CD4-positive, CD25-positive, alpha-beta regulatory T cell (primary cell): ENCODE measurements at places on chromosomes 2 and 18. TPM values are rescaled to one million over a fixed set of nuclear protein-coding genes. Genes with fewer than 3 reads are reported as not detected.
A peak's percentile ranks its signal among the peaks of the same experiment; 100 is the strongest.

DNA sequence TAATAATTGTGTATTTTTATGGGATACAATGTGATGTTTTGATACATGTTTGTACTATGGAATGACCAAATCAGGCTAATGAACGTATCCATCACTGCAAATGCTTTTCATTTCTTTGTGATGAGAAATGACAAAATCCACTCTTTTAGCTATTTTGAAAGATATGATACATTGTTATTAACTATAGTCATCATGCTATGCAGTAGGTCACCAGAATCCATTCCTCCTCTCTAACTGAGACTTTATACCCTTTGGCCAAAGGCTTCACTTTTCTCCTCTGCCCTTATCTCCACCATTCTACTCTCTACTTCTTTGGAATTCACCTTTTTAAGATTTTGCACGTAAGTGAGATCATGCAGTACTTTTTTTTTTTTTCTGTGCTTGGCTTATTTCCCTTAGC is 44.5 kb upstream of the TMEM17 start:
- no peak for DNase-seq

GRCh38 chr18:80171054-80171872 is 62.2 kb downstream of the ADNP2 start:
- DNase-seq, result peak; percentile 22

- DNase-seq, result no peak
Observed at GRCh38 chr18:60421356-60422118, 49.0 kb upstream of the MC4R start.

DNA sequence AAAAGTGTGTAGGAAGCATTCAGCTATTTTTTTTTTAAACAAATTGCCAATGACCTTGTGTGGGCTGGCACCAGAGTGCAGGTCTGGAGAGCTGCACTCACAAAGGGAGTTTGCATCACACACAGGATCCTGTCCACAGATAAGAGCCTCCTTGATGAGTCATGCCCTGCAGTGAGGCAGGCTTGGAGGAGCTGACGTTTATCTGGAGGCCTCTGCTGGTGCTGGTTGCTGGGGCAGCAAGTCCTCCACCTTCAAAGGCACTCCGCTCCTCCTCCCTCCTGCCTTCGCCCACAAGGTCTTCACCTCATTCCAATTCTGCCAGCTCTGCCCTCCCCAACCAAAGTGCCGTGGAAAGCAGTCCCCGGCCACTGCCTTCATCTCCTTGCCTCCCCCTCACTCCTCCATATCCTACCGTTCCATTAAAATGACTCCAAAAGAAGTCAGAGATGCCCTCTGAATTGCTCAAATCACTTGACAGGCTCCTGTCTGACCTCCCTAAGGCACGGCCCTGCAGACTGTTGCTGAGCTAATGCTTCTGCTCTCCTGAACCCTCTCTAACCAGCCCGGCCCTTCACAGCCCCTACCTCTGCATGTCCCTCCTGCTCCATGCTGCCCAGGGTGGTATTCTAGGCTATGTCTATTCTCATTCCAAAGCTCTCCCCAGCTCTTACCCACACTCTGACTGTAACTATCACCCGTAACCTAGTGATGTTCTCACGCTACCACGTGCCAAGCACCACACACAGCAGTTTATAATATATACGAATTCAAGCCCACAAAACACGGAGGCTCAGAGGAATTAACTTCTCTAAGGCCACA is 30.9 kb downstream of the LONRF2 start:
- DNase-seq, result peak; percentile 79

GRCh38 chr2:200369886-200370285 is 63.4 kb downstream of the SPATS2L start:
- DNase-seq, result no peak

- DNase-seq, result no peak
Observed at GRCh38 chr2:2868085-2868484, 509.5 kb downstream of the EIPR1 start.

DNA sequence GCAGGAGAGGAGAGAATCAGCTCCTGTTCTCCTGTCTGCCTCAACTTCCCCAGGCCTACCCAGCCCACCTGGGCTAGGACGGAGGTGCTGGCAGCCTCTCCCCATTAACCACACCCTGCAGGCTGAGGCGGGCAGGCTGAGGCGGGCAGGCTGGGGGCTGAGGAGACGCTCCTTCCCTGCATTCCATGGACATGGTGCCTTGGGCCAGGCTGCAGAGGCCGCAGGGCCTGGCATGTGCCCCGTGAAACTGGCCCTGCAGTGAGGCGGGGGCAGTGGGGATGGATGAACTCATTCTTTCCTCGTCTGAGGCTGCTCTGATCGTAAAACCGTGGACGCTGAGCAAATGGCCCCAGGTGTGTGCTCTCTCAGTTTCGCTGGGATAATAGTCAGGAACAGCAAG is 84.7 kb upstream of the LAPTM4A start:
- DNase-seq, result no peak

GRCh38 chr2:159968279-159968900 is 94.0 kb downstream of the PLA2R1 start:
- DNase-seq, result no peak

DNA sequence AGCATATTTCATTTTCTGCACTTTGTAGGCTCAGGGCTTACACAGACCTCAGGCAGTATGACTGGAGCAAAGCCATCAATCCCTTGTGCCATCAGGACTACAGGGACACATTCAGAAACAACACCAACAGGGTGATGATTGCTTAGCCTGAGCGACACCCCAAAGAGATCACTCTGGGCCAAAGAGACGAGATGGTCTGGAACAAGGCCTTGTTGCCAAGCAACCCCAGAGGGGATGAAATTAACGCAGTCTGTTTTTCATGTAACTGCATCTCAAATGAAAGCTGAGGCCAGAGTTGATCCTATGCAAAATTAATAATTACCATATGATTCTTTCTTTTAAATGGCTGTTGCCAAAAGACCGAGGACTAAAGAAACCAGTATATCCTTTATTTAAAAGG is 20.2 kb upstream of the B3GNT2 start:
- no peak for DNase-seq

DNA sequence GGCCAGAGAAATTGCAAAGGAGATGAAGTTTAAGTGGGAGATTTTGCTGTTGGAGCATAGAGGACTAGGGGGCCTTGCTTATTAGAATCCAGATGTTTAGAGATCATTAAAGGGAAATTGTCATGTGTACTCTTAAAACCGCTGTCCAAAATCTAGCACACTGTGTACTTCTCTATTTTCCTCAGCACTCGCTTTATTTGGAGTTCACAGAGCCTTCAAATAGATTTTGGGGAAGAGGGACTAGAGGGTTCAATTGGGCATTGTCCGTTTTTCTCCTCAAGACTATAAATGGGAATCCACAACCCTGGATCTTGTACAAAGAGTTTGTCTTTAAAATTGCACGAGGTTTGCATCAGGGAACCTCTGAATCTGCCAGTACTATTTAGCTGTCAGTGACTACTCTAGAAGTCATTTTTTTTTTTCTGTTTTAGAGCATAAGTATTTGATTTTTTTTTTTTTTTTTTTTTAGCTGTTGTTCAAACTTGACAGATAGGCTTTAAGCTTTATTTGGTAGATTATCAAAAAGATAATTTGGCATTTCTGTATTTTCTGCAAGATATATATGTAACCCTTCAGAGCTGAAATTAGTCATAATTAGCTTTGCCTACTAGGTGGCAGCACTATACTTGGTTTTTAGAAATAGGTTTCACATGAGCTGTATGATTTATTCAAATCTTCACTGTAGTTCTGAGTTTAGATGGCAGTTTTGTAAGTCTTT is 14.2 kb downstream of the PMS1 start:
- no peak for DNase-seq

GRCh38 chr2:102724016-102724490 is 37.8 kb upstream of the TMEM182 start:
- DNase-seq, result no peak

- no peak for DNase-seq
Observed at GRCh38 chr18:62611453-62612288, 88.8 kb downstream of the ZCCHC2 start.

DNA sequence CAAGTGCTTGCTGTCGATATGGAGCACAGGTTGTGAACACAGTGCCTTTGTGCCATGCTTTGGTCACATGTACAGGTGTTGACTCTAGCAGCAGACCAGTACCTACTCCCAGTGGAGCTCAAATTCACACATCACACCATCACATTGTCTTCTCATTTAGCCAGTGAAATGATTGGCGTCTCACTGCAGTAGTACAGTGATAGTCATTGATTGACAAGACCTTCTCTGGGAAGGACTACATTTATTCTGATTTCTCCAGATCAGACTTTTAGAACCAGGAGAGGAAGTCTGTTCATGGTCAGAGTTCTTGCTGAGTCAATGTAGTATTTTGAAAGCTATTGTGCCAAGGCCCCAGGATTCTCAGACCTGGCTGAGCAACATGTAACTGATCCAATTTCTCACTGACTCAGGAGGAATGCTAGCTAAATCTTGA is 75.2 kb downstream of the FMNL2 start:
- no peak for DNase-seq

DNA sequence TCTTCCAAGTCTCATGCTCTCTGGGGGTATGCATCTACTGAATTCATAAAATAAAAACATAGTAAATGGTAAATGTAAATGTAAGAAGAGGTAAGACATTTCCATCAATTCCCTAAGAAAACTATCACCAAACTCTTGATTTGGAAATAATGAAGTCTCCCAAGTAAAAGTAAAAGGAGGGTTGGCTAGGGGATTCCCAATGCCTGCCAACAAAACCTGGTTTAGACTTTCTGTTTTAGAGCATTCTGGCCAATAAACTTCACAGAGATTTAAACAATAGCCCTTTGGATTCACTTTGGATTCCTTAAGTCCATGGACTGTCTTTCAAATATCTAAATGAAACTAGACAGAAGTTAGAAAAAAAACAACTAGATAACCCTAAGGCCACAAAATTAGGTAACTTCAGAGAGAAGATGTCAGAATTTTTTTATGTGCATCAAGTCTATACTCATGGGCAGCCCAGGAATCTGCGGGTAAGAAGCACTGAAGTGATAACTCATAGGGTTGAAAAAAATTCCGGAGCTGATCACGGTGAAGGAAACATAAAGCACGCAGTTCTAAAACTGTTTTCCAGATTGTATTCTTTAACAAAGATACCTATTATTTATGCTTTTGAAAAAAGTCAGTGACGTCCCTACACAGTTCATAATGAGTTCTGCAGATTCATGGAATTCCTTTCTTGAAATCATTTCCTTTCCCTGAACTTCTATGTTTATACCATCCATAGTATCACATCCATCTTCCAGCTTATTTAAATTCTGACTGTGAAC is 263.6 kb downstream of the AFF3 start:
- no peak for DNase-seq

DNA sequence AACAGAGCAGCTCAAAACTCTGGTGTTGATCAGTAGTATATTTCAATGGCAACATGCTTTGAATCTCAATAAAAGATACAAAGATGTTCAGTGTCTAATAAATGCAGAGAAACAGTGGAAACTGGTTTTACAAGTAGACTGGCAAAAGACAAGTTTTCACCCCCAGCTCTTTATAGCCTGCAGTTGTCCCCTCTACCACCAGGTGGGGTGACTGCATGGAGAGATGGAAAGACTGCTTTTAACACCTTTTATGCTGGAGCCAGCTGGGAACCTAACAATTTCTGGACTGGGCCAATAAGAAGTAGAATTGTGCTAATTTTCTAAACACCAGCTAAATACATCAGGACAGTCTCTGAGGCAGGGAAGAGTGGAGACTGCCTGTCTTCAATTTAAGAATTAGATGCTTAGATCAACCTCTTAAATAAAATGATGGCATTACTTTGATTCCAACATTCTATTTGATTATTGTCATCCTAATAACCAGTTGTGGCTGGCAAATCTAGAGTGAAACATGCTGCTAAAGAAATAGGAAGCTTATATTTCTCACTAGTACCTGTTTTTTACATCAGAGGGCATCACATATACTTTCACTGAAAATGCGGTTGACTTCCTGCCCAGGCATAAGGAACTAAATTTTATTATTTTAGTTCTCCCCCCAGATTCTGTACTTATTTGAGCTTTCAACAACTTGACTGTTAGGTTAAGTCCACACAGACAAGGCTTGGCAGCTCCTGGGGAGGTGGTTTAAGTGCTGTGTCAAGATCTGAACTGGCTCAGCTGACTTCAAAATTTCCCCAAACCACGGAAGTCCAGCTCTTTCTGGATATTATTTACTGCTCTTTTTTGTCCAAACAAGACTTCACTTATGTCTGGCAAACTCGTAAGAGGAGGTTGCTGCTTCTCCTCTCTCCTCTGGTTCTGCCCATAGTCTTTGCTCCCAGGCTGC is 140.5 kb downstream of the TPGS2 start:
- peak; percentile 62 for DNase-seq

DNA sequence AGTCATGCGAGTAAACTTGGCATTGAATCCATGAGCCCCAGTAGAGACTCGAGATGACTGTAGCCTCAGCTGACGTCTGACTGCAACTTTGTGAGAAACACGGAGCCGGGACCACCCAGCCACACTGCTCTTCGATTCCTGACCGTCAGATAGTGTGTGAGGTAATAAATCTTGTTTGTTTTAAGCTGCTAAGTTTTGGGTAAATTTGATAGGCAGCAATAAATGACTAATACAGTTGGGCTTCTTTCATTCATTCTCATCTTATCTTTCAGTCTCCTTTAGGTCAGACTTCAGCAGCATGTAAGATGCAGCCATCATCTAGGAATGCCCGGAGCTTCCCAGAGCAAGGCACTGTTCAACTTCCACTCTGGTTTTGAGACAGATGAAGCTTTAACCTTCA is 8.0 kb upstream of the KLHL29 start:
- no peak for DNase-seq

The CCBE1 gene
- total RNA-seq, result not detected

The MAP3K19 gene
- not detected for total RNA-seq

The RSAD2 gene
- 4.1 TPM for total RNA-seq

The RFX8 gene
- 5.5 TPM for total RNA-seq

The MYO5B gene
- not detected for total RNA-seq

The FAM124B gene
- 5.2 TPM for total RNA-seq

The SERPINB12 gene
- total RNA-seq, result not detected

The FABP1 gene
- not detected for total RNA-seq

The CRACDL gene
- total RNA-seq, result 0.10 TPM
